ENCODE measurements at places on chromosomes 4 and X.
A peak's percentile ranks its signal among the peaks of the same experiment; 100 is the strongest.

DNA sequence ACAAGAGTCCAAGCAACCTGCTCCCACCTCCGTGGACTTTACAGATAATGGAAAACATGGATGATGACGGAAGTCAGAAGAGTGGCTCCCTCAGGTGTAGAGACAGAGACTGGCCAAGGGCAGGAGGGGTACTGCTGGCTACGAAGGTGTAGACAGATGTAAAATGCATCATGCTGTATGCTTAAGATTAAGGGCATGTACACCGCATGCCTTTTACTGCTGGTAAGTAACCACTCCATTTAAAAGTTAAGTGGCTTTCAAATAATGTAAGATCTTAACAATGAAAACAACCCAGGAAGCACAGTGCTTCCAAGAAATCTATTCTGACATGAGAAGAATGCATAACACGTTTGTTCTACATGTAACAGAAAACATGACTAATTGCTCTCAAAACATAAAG, 76.9 kb upstream of the FAM9B start:
- DNase-seq = no peak

- DNase-seq = no peak
Observed at GRCh38 chr4:139658586-139659382, 6.8 kb upstream of the MGST2 start.

GRCh38 chrX:103405009-103405333, 28.6 kb downstream of the BEX3 start:
- DNase-seq = no peak

- no peak for DNase-seq
Observed at GRCh38 chr4:53105313-53105712, 243.2 kb downstream of the RASL11B start.

GRCh38 chr4:184453365-184454160, 20.8 kb downstream of the IRF2 start:
- DNase-seq = no peak

GRCh38 chr4:111066447-111066846, 443.6 kb upstream of the PITX2 start:
- no peak for DNase-seq

GRCh38 chrX:104659005-104659744, 93.2 kb downstream of the IL1RAPL2 start:
- DNase-seq = no peak

- no peak for DNase-seq
Observed at GRCh38 chr4:128009428-128009827, 44.2 kb downstream of the ABHD18 start.

- no peak for DNase-seq
Observed at GRCh38 chrX:120310861-120311726, at the start of gene TMEM255A. TMEM255A (minus strand) TSS chrX:120311461; CDS start chrX:120311309, 152 bp downstream.

- no peak for DNase-seq
Observed at GRCh38 chr4:164892018-164892417, 15.0 kb downstream of the APELA start.

DNA sequence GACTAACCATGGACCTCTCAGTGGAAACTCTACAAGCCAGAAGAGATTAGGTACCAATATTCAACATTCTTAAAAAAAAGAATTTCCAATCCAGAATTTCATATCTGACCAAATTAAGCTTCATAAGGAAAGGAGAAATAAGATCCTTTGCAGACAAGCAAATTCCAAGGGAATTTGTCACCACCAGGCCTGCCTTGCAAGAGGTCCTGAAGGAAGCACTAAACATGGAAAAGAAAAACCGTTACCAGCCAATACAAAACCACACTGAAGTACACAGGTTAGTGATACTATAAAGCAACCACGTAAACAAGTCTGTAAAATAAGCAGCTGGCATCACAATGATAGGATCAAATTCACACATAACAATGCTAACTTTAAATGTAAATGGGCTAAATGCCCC, 156.6 kb downstream of the FAM13A start:
- no peak for DNase-seq

DNA sequence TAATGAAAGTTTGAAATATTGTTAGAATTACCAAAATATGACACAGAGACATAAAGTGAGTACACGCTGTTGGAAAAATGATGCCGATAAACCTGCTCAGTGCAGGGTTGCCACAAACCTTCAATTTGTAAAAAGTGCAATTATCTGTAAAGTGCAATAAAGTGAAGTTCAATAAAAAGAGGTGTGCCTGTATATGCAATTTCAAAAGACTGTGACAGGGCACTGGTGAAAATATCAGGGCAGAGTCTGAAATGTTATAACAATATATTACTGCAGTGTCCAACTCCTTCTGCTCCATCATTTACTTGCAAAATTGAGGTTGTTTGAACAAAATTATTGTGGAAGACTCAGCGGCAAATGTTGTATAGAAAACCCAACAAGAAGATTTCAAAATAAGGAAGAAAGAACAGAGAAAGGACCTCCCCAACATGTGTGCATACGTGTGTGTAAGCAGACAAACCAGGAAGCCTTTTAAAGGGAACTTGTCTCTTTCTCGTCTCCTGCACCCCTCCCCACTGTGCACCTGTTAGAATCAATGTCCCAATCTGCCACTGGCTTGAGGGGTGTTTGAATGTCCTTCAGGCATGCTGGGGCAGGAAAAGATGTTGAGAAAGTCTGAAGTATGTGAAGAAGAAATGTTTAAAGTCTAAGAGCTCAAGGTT, 96.2 kb downstream of the MAOB start:
- DNase-seq = no peak

GRCh38 chrX:84666086-84666485, 163.8 kb upstream of the HDX start:
- no peak for DNase-seq

DNA sequence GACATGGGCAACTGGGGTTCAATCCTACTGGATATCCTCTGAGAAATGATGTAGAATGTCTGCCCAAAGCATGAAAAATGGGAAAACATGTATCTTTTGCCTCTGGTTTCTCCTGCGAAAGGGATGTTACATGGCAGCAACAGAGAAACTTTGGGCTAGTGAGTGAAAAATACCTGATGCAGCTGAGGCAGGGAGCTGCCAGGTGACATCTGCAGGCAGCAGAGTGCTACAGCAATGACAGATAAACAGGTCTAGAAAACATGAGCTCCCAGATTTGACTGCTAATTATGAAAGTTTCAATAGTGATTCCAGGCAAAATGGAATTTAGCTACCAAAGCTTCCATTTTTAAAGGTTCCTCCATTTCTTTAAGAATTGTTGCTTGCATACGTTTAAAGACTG, 4.8 kb upstream of the CXCL1 start:
- peak; percentile 37 for DNase-seq

- DNase-seq = no peak
Observed at GRCh38 chr4:182370491-182370890, 127.3 kb downstream of the TENM3 start.

- DNase-seq = no peak
Observed at GRCh38 chrX:15511563-15511962, 11.0 kb downstream of the BMX start.

GRCh38 chr4:86274642-86275041, 85.2 kb downstream of the MAPK10 start:
- DNase-seq = no peak

DNA sequence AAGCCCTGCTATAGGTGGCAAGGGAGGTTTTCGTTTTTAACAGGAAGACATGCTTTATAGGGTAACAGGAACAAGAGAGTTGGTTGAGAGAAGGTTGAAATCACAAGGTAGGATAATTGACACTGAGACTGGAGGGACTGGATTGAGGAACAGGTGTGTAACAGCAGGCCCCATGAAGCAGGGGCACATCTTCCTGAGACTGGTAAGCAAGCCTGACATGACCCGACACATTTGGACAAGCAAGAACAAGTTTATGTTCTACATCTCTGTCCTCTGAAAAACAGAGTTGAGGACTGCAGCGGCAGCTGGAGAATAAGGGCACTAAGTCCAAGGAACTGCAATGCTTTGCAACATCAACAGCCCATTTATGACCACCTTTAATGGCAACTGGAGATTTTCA, 5.2 kb downstream of the RPS4X start:
- no peak for DNase-seq

Data from SHP77 (cell line).